Uterus (tissue), 4 donors: ENCODE measurements at places on chromosomes 11 and 22. TPM values are rescaled to one million over a fixed set of nuclear protein-coding genes. Genes with fewer than 3 reads are reported as not detected.

The MRPL21 gene
- total RNA-seq: 52.7 TPM

The SOX6 gene
- 8.5 TPM for total RNA-seq

- DNase-seq: no peak
- H3K4me3 ChIP-seq: no peak overlapping the region
- H3K27ac ChIP-seq: peak overlapping the region; percentile 62
- no peaks in the 10 kb centered on the region for H3K4me1 ChIP-seq
- H3K27me3 ChIP-seq: no peaks in the 10 kb centered on the region
Observed at GRCh38 chr22:30947816-30948454, 20.6 kb downstream of the MORC2 start.

GRCh38 chr11:102666331-102666957 is 39.1 kb downstream of the MMP27 start:
- no peak for DNase-seq
- H3K4me1 ChIP-seq: no peaks in the 10 kb centered on the region
- H3K27me3 ChIP-seq: no peaks in the 10 kb centered on the region
- H3K27ac ChIP-seq: no peak overlapping the region
- H3K4me3 ChIP-seq: no peak overlapping the region

DNA sequence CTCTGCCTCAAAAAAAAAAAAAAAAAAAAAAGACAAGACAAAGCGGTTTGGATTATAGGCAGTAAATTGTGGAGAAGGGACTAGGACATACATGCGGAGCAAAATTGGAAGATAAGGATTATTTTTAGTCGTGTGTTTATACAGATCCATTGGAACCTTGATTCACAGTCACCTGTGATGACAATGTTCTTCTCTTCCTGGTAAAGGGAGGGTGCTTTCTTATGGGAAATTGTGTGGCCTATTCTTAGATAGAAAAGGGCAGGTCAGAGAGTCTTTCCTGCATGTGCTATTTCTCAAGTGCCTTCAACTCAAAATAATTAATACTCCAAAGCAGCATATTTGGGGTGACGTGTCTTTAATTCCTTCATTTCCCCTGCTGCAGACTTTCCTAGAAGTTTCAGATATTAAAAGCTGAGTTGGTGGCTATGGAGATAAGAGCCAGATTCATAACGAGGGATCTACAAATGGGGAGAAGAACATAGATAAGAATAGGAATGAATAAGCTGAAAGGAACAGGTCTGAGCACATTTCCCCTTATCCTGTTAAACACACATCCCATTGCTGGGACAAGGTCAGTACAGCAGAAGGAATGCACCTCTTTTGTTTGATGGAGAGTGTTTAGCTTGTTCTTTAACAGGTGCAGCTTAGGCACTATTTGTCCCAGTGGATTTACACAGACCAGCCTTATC is 22.5 kb downstream of the GSTT2B start:
- no peaks in the 10 kb centered on the region for H3K27me3 ChIP-seq
- DNase-seq: no peak
- no peaks in the 10 kb centered on the region for H3K36me3 ChIP-seq
- H3K27ac ChIP-seq: no peak overlapping the region
- no peaks in the 10 kb centered on the region for H3K4me1 ChIP-seq
- no peak overlapping the region for H3K4me3 ChIP-seq

The TST gene
- total RNA-seq: 20.2 TPM

GRCh38 chr22:25922141-25922540 is 180.2 kb downstream of the MYO18B start:
- H3K27ac ChIP-seq: no peak overlapping the region
- DNase-seq: no peak
- no peaks in the 10 kb centered on the region for H3K27me3 ChIP-seq
- H3K36me3 ChIP-seq: no peaks in the 10 kb centered on the region
- no peaks in the 10 kb centered on the region for H3K4me1 ChIP-seq
- no peak overlapping the region for H3K4me3 ChIP-seq
